ENCODE measurements at places on chromosomes 11 and 22.
A peak's percentile ranks its signal among the peaks of the same experiment; 100 is the strongest.

DNA sequence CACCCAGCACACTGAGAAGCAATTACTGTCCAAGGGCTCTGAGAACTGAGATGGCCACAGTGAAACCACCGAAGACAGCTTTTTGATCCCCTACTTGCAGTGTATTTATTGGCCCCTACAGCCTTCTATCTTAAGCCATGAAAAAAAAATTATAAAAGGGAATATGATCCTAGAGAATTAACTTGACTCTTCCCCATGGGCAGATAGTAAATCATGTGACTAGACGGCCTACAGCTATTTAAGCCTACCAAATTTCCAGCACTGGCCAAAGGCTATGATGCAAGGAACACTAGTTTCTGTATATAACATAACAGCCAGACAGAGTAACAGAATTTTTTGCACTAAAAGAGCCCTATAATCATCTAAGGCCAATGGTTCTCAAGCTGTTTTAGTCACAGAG lies 53.8 kb downstream of the KCNA4 start:
- DNase-seq, result no peak

GRCh38 chr22:48765595-48765994 lies 1062.1 kb downstream of the BRD1 start:
- no peak for DNase-seq

- DNase-seq, result peak; percentile 26
Observed at GRCh38 chr22:32723643-32724042, 77.9 kb upstream of the TIMP3 start.

DNA sequence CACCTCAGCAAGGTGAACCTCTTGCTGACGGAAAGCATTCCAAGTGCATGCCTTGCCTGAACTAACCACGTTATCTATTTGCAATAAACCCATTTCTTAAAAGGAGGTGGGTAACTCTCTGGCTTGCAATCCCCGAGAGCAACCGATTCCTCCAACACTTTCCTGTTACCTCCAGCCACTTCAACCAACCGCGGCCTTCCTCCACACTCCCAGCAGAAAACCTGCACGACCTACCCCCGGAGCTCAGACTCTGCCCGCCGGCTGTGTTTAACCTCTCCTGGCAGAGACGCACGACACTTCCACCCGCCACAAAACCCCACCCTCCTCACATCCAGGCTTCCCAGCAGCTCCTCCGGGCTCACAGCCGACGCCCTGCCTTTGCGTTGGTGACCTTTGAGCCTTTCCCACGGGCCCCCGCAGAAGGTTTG lies 708 bp downstream of the SCO2 start:
- no peak for DNase-seq

GRCh38 chr11:64339754-64340408 lies at the start of gene CCDC88B:
TSS of gene CCDC88B (plus strand) at chr11:64340204. CDS start at chr11:64340267, 63 bp downstream.
- DNase-seq, result peak; percentile 73

DNA sequence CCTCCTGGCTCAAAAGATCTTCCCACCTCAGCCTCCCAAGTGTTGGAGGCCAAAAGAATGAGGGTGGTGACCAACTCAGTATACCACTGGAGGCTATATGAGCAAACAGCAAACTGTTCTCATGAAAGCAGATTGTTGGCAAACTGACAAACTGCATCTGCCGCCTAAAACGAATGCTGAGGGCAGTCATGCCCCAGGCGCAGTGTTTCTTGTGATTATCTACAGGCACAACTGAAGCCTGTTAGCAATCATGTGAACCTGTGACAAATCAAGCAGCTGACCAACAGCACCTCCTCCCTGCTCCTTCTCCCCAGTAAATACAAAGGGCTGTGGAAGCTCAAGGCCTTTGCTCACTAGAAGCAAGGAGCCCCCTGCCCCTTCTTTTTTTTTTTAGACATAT lies 47.8 kb downstream of the BTBD10 start:
- no peak for DNase-seq

DNA sequence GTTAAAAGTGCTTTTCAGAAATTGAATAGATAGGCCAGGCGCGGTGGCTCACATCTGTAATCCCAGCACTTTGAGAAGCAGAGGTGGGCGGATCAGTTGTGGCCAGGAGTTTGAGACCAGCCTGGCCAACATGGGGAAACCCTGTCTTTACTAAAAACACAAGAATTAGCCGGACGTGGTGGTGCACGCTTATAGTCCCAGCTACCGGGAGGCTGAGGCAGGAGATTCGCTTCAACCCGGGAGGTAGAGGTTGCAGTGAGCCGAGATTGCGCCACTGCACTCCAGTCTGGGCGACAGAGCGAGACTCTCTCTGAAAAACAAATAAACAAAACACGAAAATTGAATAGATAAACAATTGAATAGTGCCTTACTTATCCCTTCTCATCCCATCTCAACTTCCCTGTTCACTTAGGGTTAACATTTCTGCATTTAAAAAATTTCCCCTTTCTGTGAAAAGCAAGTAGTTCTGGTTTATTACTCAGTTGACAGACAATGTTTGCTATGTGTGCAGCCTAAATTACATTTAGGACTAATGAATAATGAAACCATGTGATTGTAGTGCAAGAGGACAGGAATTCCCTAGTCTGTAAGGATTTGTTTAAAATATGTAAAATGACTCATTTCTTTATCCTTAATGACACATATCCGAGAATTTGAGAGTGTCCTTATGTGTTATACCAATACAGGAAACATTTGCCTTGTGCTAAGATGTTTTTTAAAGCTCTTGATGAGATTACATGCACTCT lies 6.0 kb downstream of the RNF169 start:
- no peak for DNase-seq

DNA sequence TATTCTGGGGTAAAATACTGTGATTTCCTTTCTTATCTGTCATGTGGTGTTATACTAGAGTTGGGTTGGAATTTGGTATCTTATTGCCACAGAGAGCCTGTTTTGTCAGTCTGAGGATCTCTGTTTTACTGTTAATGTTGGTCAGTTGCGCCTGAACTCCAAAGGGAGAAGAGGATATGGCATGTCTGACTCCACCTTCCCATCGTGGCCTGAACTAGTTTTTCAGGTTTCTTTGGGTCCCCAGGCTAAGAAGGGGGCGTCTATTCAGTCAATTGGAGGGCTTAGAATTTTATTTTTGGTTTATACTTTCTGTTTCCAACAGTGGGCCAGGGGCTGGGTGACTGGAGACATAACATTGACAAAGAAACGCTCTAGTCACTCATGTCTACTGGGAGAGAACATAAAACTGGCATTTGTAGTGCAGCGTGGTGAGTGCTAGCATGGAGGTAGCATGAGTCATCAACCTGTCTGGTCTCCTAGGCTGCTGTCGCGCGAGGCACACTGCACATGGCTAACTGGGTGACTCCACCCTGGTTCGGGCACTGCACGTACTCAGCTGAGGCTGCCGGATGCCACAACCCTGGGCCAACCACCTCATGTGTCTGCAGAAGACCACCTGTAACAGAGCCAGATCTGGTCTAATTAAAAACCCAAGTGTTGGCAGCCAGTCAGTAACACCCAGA lies 120.1 kb upstream of the OR9Q1 start:
- peak; percentile 3 for DNase-seq

DNA sequence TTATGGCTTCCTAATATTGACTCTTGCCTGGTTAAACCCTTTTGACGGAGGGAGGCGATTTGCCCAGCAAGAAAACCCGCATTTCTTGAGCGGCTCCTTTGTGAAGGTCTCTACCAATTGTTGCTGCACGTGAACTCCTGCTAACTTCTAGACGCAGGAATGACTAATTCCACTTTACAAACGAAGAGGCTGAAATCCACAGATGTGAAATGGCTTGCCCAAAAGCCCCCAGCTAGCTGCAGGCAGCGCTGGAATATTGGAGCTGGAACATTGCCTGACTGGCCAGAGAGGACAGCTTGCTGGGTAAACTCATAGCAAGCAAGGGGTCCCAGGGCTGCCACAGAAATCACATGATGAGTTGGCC lies 542 bp downstream of the GCAT start:
- no peak for DNase-seq

GRCh38 chr11:69941546-69942332 lies 122.5 kb upstream of the FGF3 start:
- DNase-seq, result no peak

DNA sequence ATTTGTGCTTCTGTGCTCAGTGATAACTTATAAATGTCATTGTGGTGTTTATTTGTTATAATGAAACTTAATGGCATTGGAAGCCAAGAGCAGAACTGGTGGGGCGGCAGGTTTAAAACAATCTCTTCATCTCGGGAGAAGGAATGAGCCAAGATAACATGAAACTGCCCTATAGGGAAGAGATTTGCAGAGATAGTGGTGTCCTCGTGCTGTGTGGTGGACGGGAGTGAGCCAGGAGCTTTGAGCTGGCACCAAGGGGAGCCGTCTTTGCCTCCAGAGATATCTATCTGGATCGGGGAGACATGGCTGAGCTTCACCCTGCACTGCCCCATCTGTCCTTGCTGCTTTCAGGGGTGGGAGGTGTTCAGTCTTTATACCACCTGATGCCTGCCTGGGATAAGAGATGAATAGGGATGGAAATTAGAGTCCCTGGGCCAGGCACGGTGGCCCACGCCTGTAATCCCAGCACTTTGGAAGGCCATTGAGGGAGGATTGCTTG lies 189.6 kb downstream of the ST3GAL4 start:
- DNase-seq, result no peak

- DNase-seq, result no peak
Observed at GRCh38 chr11:81895258-81895657, 838.4 kb downstream of the FAM181B start.

GRCh38 chr22:35684270-35684700 lies 33.4 kb upstream of the APOL5 start:
- DNase-seq, result no peak

DNA sequence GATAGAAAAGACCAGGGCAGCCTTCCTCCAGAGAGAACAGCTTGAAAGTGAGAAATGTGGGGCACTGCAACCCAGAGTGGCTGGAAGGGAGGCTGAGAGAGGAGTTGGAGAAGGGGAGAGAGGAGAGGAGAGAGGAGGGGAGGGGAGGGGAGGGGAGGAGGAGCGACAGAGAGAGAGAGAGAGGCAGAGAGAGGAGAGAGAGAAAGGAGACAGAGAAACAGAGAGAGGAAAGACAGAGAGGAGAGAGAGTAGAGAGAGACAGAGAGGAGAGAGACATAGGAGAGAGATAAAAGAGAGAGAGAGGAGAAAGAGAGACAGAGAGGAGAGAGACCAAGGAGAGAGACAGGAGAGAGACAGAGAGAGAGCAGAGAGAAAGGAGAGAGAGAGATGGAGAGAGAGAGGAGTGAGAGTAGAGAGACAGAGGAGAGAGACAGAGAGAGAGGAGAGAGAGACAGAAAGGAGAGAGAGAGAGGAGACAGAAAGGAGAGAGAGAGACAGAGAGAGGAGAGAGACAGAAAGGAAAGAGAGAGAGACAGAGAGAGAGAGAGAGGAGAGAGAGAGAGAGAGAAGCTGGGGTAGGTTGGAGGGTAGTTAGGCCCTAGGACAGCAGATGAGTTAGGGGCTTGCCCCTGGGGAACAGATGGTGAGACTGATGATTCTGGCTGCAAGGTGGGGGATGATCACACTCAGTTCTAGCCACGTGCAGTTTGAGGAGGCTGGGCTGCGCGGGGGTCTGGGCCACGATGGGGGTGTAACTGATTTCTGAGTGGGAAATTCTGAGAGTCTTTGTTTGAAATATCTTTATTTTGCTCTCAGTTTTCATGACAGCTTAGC lies 8.5 kb upstream of the SCYL1 start:
- DNase-seq, result no peak

- no peak for DNase-seq
Observed at GRCh38 chr11:69641681-69642548, 959 bp downstream of the CCND1 start.

GRCh38 chr22:25447686-25448434 lies 116.6 kb upstream of the GRK3 start:
- peak; percentile 91 for DNase-seq

- DNase-seq, result no peak
Observed at GRCh38 chr11:61027141-61027840, 55.8 kb downstream of the CD6 start.

GRCh38 chr11:20087118-20087521 lies 73.2 kb downstream of the DBX1 start:
- DNase-seq, result no peak

DNA sequence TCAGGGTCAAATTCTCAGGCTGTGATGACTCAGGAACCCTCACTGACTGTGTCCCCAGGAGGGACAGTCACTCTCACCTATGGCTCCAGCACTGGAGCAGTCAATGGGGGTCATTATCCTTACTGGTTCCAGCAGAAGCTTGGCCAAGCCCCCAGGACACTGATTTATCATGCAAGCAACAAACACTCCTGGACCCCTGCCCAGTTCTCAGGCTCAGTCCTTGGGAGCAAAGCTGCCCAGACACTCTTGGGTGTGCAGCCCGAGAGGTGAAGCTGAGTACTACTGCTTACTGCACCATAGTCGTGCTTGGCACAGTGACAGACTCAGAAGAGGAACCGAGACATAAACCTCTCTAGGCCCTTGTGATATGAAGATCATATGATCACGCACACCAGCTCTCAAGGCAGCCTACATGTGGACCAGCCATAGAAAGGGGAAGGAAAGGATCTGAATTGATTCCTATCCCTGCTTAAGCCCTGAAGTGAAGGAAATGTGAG lies 58.2 kb downstream of the ZNF280B start:
- no peak for DNase-seq

- DNase-seq, result no peak
Observed at GRCh38 chr11:73542175-73542574, 55.7 kb downstream of the FAM168A start.
